ENCODE measurements at places on chromosomes 2 and 18.

DNA sequence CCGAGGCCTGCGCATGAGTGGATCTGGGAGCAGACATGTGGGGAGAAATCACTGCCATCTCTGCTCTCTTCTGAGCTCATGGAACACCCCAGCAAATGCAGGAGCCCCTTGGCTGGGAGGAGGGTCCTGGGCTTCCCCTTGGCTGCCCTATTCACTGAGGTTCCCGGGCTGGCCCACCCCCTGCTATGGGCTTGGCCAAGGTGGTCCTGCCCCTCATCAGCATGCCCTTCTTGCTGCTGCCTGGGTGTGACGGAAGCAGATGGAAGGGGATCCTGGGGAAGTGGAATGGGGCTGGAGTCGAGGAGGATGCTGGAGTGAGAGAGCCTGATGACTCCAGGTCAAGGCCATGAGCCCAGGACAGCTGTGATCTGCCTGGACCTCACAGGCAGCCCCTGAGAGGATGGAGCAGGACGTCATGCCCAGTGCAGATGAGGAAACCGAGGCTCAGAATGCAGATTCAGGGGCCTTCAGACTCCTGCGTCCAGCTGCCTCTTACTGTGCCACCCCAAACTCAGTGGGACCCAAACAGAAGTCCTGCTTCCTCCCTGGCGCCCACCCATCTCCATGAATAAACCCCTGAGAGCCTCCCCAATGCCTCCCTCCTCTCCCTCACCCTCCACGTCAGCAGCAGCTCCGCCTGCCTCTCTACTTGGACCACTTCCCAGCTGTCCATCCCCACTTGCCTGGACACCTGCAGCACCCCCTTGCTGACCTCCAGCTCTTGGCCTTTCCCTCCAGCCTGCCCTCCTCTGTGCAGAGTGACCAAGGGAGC lies 4.0 kb downstream of the SNED1 start:
- peak; percentile 38 for DNase-seq
- H3K36me3 ChIP-seq, result no peaks in the 10 kb centered on the region
- no peaks in the 10 kb centered on the region for H3K27me3 ChIP-seq
- peak overlapping the region; percentile 10 for H3K4me3 ChIP-seq
- H3K27ac ChIP-seq, result no peak overlapping the region

GRCh38 chr2:221495731-221496130 lies 76.4 kb downstream of the EPHA4 start:
- H3K36me3 ChIP-seq, result no peaks in the 10 kb centered on the region
- DNase-seq, result no peak
- no peak overlapping the region for H3K4me3 ChIP-seq
- H3K4me1 ChIP-seq, result no peaks in the 10 kb centered on the region

GRCh38 chr2:189002079-189002478 lies 27.9 kb downstream of the COL3A1 start:
- no peak overlapping the region for H3K27ac ChIP-seq
- H3K27me3 ChIP-seq, result no peaks in the 10 kb centered on the region
- no peaks in the 10 kb centered on the region for H3K36me3 ChIP-seq
- H3K4me1 ChIP-seq, result no peaks in the 10 kb centered on the region
- no peak for DNase-seq
- no peak overlapping the region for H3K4me3 ChIP-seq

- DNase-seq, result no peak
- H3K36me3 ChIP-seq, result no peaks in the 10 kb centered on the region
- no peak overlapping the region for H3K4me3 ChIP-seq
- H3K27me3 ChIP-seq, result no peaks in the 10 kb centered on the region
These were observed 1331.8 kb upstream of the ZEB2 start for GRCh38 chr2:145851730-145852129.

DNA sequence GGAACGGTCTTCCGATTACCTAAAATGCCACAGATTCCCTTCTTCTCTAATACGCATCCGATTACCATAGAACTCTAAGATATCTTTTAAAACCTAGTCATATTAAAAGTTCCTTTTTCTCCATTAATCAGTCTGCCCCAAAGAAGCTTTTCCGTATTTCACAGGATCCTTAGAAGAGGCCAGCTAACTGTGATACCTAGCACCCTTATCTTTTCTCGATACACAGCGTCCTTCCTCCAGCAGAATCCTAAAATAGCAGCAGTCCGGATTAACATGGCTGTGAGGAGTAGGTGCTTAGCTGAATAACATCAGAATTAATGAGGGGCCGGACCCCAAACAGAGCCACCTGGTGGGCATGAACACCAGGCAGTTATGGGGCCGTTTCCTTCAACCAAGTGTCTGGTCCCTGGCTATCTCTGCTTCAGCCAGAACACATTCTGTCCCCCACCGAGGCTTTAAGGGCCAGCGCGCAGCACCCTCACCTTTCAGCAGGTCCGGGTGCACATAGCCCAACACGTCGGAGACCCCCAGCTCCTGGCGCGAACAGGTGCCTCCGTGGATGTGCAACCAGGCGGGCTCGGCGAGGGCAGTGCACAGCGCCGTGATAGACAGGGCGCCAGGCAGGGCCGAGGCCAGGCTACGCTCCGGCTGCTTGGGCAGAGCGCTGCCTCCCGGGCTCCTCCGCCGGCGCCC lies 995 bp downstream of the TMEM127 start:
- no peaks in the 10 kb centered on the region for H3K27me3 ChIP-seq
- no peaks in the 10 kb centered on the region for H3K36me3 ChIP-seq
- H3K27ac ChIP-seq, result peak overlapping the region; percentile 95
- H3K4me3 ChIP-seq, result peak overlapping the region; percentile 93

DNA sequence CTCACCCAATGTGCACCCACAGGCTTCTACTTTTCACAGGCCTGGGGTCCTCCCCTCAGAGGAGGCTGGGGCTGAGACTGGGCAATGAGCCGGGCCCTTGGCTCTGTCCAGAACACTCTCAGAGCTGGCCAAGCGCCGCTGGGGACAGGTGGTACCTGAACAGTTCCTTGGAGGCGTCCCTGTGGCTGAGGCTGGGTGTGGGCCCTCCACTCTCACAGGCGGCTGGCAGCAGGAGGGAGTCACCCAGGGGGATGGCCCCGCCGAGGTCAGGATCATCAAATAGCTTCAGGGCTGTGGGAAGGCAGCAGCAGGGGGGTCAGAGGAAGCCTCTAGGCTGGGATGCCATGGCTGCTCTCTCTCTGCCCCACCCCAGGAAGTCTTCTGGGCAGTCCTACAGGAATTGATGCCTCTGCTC lies 27.1 kb downstream of the HS1BP3 start:
- peaks cover 3% of the 10 kb centered on the region for H3K36me3 ChIP-seq
- H3K27me3 ChIP-seq, result no peaks in the 10 kb centered on the region
- H3K27ac ChIP-seq, result no peak overlapping the region
- peak; percentile 43 for DNase-seq
- H3K4me1 ChIP-seq, result peaks cover 11% of the 10 kb centered on the region

- no peak overlapping the region for H3K4me3 ChIP-seq
- no peak for DNase-seq
- no peaks in the 10 kb centered on the region for H3K4me1 ChIP-seq
- H3K27me3 ChIP-seq, result no peaks in the 10 kb centered on the region
These were observed 30.2 kb downstream of the KCNG3 start for GRCh38 chr2:42463570-42463969.

DNA sequence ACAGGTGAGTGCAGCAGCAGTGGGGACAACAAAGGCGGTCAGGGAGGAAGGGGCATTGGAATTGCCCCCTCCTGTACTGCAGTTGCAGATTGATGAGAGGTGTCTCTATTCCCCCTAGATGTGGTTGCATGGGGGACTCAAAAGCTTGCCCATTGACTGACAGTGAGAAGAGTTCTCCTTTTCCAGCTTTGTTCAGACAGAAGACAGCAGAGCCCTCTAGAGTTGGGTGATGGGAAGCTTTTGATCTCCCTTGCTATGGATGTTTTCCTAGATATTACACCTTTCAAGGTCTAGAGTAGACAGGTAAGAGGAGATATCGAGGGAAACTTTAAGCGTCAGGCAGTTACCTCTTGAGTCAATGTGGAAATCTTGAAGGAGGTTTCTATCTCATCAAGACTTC lies 2.9 kb downstream of the PROKR1 start:
- no peaks in the 10 kb centered on the region for H3K4me1 ChIP-seq
- H3K27me3 ChIP-seq, result peaks cover 46% of the 10 kb centered on the region
- DNase-seq, result no peak
- H3K27ac ChIP-seq, result no peak overlapping the region
- H3K4me3 ChIP-seq, result no peak overlapping the region

GRCh38 chr18:59740141-59740540 lies 42.9 kb upstream of the CCBE1 start:
- DNase-seq, result no peak
- H3K27me3 ChIP-seq, result no peaks in the 10 kb centered on the region
- H3K27ac ChIP-seq, result no peak overlapping the region
- H3K4me3 ChIP-seq, result no peak overlapping the region
- no peaks in the 10 kb centered on the region for H3K36me3 ChIP-seq

DNA sequence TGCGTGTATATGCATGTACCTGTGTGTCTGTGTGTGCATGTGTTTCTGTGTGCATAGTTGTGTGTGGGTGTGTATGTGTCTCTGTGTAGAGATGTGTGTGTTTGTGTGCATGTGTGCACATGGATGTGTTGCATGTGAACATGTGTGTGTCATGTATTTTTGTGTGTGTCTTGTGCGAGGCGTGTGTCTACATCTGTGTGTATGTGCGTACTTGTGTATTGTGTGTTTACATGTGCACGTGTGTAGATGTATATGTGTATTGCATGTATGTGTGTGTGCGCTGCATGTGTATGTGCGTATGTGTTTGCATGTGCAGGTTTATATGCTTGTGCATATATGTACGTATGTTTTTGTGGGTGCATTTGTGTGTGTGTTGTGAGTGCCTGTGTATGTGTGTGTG lies 735.2 kb downstream of the GALR1 start:
- H3K36me3 ChIP-seq, result no peaks in the 10 kb centered on the region
- no peak overlapping the region for H3K4me3 ChIP-seq
- H3K27me3 ChIP-seq, result no peaks in the 10 kb centered on the region
- H3K4me1 ChIP-seq, result no peaks in the 10 kb centered on the region

- H3K27me3 ChIP-seq, result no peaks in the 10 kb centered on the region
- DNase-seq, result peak; percentile 77
- H3K4me3 ChIP-seq, result no peak overlapping the region
- H3K4me1 ChIP-seq, result peaks cover 28% of the 10 kb centered on the region
These were observed 193.1 kb downstream of the SH3RF3 start for GRCh38 chr2:109322111-109322510.

DNA sequence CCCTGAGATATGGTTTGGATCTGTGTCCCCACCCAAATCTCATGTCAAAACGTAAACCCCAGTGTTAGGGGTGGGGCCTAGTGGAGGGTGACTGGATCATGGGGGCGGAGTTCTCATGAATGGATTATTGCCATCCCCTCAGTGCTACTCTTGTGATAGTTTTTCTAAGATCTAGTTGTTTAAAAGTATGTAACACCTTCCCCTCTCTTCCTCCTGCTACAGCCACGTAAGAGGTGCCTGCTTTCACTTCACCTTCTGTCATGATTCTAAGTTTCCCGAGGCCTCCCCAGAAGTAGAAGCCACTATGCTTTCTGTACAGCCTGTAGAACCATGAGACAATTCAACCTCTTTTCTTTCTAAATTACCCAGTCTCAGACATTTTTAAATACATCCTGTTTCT lies 16.9 kb downstream of the PUM2 start:
- H3K4me3 ChIP-seq, result no peak overlapping the region
- no peaks in the 10 kb centered on the region for H3K27me3 ChIP-seq
- no peak for DNase-seq
- H3K27ac ChIP-seq, result no peak overlapping the region

GRCh38 chr2:28274911-28275685 lies 117.6 kb upstream of the FOSL2 start:
- H3K27me3 ChIP-seq, result no peaks in the 10 kb centered on the region
- no peak for DNase-seq
- no peaks in the 10 kb centered on the region for H3K4me1 ChIP-seq

DNA sequence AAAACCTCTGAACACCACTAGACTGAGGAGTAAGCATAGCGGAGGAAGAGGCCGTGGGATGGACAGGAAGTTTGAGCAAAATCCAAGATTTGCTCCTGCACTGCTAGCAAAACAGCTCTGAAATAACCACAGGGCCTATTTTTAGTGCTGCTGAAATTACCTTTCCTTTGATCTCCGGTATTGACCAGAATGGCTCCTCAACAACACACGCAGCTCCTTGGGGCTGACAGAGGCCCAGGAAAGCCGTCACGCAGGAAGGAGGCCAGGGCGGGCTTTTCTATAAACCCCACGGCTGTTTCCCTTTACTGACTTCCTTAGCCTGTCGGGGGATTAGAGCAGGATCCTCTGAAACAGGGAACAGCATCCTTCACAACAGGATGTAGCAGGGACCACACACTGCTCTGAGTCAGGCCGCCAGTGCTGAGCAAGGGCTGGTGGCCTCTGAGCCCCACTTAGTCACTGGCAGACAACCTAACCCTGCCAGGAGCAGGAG lies 80.8 kb upstream of the LCLAT1 start:
- H3K27ac ChIP-seq, result peak overlapping the region; percentile 49
- H3K36me3 ChIP-seq, result no peaks in the 10 kb centered on the region
- H3K4me1 ChIP-seq, result no peaks in the 10 kb centered on the region
- no peaks in the 10 kb centered on the region for H3K27me3 ChIP-seq
- DNase-seq, result no peak
- no peak overlapping the region for H3K4me3 ChIP-seq

- no peak overlapping the region for H3K27ac ChIP-seq
- no peak overlapping the region for H3K4me3 ChIP-seq
- no peak for DNase-seq
- H3K36me3 ChIP-seq, result no peaks in the 10 kb centered on the region
These were observed 160.2 kb downstream of the FHOD3 start for GRCh38 chr18:36457683-36458082.

DNA sequence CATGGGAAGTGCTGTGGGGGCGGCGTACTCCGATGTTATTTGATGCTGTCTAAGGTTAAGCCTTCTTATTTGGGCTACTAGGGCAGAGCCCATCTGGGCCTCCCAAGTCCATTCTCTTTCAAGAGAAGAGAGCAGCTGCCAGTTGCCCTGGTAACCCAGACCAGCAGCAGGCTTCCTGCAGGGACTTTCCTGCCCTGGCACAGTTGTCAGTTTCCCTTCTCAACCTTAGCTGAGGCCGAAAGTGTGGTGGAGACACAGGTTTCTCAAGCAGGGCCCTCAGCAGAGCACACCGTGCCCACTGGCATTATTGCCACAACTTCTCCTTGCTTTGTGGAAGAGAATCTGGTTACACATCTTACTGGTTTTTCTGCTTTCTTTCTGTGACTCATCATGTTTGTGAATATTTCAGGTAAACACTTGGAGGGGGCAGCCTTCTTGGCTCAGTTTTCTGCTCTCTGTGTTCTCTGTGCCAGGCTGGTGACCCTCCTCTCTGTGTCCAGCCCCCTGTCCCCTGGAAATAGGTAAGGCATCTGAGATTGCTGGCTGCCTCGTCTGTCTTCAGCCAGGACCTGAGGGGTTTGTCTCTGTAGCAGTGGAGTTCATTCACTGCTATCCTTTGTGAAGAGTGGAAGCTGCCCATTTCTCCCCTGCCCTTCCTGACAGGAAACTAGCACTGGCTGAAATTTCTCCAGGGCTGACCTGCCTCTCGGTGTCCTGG lies 111.0 kb downstream of the B3GNT2 start:
- no peaks in the 10 kb centered on the region for H3K36me3 ChIP-seq
- peak overlapping the region; percentile 93 for H3K27ac ChIP-seq
- no peaks in the 10 kb centered on the region for H3K27me3 ChIP-seq
- DNase-seq, result peak; percentile 71
- no peaks in the 10 kb centered on the region for H3K4me1 ChIP-seq

DNA sequence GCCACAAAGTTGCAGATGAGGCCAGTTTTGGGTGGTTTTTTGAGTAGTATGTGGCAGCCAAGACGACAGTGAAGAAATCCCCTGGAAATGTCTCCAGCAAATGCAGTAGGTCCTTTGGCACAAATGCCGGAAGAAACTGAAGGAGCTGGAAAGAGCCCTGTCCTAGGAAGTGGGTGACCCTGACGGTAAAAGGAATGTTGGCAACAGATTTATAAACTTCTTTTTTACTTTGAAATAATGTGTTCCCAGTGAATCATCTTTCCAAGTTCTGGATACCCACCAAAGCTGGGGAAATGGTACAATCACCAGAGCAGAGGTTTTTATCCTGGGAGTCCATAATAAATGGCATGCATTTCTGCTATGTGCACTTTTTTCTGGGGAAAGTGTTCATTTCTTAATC lies 112.9 kb downstream of the CSRNP3 start:
- H3K4me3 ChIP-seq, result no peak overlapping the region
- DNase-seq, result no peak
- no peaks in the 10 kb centered on the region for H3K36me3 ChIP-seq
- no peaks in the 10 kb centered on the region for H3K27me3 ChIP-seq
- H3K27ac ChIP-seq, result no peak overlapping the region

Data from breast epithelium (tissue), 4 donors.